Right lung (tissue), 10 donors: ENCODE measurements at places on chromosomes 16 and 17. TPM values are rescaled to one million over a fixed set of nuclear protein-coding genes. Genes with fewer than 3 reads are reported as not detected.

TTYH2 gene
- 27.1 TPM for polyA plus RNA-seq

RMI2 gene
- 19.9 TPM for polyA plus RNA-seq

PERCC1 gene
- 0.81 TPM for polyA plus RNA-seq

ADORA2B gene
- 4.2 TPM for polyA plus RNA-seq

ANKS4B gene
- polyA plus RNA-seq: 0.12 TPM

HOXB6 gene
- 11.9 TPM for polyA plus RNA-seq

AANAT gene
- polyA plus RNA-seq: not detected

KRTAP9-2 gene
- polyA plus RNA-seq: not detected

CES2 gene
- 37.9 TPM for polyA plus RNA-seq

CES5A gene
- not detected for polyA plus RNA-seq

SOST gene
- polyA plus RNA-seq: not detected

NHLRC4 gene
- 3.3 TPM for polyA plus RNA-seq

KRT39 gene
- not detected for polyA plus RNA-seq

EFCAB5 gene
- polyA plus RNA-seq: 1.2 TPM
